Stimulated activated CD8-positive, alpha-beta memory T cell treated with anti-CD3 and anti-CD28 coated beads, Interleukin-2, amount 100 ng/mL, for 1 hour (primary cell): ENCODE measurements at places on chromosomes 1 and 21.

DNA sequence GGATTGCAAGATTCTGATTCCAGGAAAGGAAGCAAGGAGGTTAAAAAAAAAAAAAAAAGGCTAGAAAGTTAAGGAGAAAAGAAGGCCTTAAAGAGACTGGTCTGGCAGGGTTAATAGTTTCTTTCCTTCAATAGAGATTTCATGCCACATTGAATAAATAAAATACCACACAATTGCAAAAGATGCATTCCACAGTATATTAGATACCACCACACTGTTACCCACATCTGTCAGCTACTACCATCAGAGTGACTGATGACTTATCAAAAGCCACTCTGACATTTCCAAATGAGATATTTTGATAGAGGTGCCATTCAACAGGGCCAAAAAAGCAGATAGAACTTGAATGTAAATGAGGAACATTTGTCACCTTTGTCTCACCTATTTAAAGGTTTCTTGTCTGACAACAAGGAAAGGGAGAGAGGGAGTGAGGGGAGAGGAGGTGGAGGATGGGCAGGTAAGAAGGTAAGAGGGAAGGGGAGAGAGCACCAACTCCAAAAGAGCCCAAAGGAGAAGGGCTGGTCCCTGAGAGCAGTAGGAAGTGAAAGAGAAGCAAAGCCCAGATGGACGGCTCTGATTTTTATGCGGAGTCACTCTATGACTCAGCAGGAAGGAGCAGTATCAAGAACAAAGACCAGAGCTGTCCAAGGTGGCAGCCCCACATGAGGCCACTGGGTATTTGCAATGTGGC is 38.3 kb downstream of the LRRN2 start:
- DNase-seq: no peak

DNA sequence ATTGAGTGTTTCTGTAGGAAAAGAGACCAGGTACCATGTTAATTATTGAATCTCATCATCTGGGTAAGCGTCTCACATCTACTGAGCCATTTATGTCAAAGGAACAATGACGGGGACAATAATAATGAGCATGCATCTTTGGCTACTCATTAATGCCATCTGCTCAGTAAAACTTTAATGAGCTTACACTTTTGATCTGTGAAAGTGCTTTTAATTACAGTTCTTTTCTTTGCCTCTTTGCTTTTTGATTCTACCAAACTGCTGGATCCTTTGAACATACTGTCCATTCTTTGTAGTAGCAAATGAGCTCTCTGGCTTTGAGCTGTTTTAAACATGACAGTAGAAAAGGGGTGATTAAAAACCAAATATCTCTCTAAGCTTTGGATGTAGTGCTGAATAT is 181.2 kb upstream of the IVNS1ABP start:
- no peak for DNase-seq

GRCh38 chr1:243739335-243740003 is 110.6 kb downstream of the AKT3 start:
- no peak for DNase-seq

GRCh38 chr1:209190591-209191261 is 392.8 kb upstream of the CAMK1G start:
- no peak for DNase-seq

DNA sequence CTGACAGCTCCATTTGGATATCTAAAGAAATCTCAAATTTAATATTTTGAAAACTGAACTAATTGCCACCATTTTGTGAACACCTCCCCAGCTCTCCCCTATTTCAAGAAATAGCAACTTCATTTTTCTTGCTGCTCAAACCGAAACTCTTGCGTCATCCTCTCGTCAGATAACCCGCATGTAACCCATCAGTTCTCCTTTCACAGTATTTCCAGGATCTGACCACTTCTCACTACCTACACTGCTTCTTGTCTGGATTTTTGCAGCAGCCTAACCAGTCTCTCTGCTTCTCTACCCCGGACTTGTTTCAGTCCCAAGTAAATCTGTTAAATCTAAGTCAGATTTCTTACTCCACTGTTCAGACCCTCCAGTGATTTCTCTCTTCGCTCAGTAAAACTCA is 75.6 kb downstream of the MTR start:
- no peak for DNase-seq

- no peak for DNase-seq
These were observed 40.6 kb upstream of the TSNAX start for GRCh38 chr1:231487910-231488309.
